ENCODE measurements at places on chromosomes 11 and 22. TPM values are rescaled to one million over a fixed set of nuclear protein-coding genes. Genes with fewer than 3 reads are reported as not detected.

Gene PGA3
- 46.1 TPM for total RNA-seq

Gene OOSP4B
- total RNA-seq, result not detected

Gene NXPE1
- total RNA-seq, result not detected

Gene CABP7
- not detected for total RNA-seq

Gene KDM4E
- not detected for total RNA-seq

Gene GPHA2
- not detected for total RNA-seq

Gene ABTB2
- total RNA-seq, result 1.1 TPM

Gene DTX4
- total RNA-seq, result 22.8 TPM

Gene WT1
- 0.82 TPM for total RNA-seq

Gene VPREB1
- not detected for total RNA-seq

Gene GSTT2B
- total RNA-seq, result 7.5 TPM

Gene B3GAT1
- 0.22 TPM for total RNA-seq
